ENCODE measurements at places on chromosomes 2 and 18.

- DNase-seq, result no peak
Measured at GRCh38 chr18:398935-399630, 101.4 kb downstream of the COLEC12 start.

- DNase-seq, result no peak
Measured at GRCh38 chr2:232310121-232310520, 68.4 kb upstream of the ALPP start.

DNA sequence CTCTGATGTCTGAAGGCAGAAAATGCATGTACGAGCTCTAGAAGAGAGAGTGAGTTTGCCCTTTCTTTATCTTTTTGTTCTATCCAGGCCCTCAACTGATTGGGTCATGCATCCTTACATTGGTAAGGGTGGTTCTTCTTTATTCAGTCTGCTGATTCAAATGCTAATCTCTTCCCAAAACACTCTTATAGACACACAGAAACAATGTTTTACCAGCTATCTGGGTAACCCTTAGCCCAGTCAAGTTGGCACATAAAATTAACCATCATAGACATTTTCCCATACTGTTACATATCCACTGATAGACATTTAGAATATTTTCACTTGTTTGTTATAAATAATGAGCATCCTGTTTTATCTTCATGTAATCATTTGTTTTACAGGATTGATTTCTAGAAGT is 141.2 kb downstream of the TAF4B start:
- no peak for DNase-seq

GRCh38 chr2:45809205-45809604 is 157.7 kb downstream of the PRKCE start:
- DNase-seq, result no peak

DNA sequence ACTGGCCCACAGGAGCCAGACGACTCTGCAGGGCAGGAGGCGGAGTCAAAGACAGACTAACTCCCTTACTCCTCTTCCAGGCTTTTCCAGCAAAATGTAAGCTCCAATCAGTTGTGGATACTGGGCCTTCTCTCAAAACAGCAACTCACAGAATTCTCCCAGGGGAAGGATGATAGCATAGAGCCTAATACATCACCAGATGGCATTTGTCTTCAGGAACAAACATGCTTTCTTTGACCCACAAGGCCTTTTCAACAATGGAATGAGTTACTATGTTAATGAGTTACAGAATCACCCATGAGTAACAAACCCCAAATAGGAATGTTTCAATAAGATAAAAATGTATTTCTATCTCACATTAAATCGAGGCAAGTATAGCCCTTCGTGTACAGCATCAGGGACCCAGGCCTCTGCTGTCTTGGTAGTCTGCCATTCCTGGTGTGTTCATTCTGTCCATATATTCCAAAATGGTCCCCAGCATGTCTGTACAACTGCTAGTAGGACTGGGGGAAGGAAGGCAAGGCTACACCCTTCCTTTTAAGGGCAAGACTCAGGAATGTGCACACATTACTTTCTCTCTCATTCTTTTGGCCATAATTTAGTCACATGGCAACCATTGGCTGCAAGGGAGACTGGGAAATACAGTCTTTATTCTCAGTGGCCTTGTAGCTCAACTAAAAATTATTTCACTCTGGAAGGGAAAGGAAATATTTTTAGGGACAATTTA is 76.4 kb downstream of the BOD1L2 start:
- no peak for DNase-seq

DNA sequence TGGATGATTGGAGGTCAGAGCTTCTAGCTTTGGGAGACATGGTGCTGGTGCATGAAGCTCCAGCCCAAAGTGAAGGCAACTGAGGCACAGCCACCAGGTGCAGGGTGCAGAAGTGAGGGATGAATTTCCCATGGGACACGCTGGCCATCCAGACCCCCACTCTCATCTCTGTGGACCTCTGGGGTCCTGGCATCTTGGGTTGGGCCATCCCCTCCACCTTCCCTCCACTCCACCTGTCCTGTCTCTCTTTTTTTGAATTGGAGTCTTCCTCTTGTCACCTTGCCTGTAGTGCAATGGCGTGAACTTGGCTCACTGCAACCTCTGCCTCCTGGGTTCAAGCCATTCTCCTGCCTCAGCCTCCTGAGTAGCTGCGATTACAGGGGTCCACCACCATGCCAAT is 3.4 kb downstream of the NGEF start:
- no peak for DNase-seq

DNA sequence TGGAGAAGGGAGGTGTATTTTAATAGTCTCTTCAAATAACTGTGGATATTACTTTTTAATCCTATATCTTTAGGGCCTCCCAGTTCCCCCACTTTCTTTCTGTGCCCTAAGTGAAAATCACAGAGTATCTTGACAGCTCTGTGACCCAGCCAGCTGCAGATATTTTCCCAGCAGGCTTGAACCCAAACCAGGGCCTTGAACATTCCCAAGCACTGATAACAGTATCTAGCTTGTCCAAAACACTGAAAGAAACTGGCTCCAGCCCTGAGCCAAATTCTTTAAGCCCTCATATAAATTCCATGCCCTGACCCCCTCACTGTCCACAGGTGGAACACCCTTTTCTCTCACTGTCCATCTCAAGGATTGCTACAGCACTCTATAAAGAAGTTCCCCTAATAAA is 388.1 kb upstream of the CHAC2 start:
- no peak for DNase-seq

- DNase-seq, result no peak
Measured at GRCh38 chr2:234218266-234219045, 168.0 kb downstream of the SPP2 start.

- no peak for DNase-seq
Measured at GRCh38 chr2:36523153-36523552, 74.8 kb downstream of the FEZ2 start.

DNA sequence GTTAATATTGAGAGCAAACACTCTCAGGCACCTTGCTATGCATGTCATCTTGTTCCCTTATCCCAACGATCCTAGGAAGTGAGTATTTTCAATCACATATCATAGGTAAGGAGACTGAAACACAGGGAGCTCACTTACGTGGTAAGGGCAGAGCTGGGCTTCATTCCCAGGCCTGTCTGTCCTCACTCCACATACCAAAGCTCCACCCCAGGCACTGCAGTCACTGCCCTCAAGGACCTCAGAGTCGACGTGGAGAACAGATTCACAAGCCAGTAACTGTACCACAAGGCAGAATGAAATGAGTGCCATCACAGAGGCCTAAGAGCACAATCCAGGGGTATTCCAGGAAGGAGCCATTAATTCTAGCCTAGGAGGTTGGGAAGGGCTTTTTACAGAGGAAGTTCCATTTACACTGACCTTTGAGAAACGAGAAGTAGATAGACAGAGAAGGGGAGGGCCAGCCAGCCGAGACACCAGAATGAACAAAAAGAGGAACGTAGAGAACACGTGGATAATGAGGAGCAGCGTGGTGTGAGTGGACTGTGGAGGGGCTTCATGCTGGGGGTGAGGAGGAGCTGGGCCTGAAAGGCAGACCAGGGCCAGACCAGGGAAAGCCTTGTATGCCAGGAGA is 48.6 kb downstream of the KIAA2012 start:
- DNase-seq, result no peak

- no peak for DNase-seq
Measured at GRCh38 chr2:79530443-79530842, 17.6 kb downstream of the CTNNA2 start.

DNA sequence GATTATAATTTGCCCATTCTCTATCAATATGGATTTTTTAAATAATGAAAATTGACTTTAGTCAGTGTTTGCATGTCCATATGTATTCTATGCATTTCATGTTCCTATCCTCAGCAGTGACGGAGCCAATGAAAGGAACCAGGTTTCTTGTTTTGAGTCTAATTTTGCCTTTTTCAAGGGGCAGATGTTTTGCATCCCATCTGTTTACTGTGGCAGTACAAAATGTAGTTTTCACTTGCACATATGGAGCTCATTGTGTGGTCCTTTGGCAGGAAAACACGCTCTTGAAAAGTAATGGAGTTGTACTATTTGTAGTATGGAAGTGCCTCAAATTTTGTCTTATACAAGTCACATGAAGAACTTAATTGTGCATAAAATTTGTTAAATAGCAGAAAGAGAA is 127.8 kb downstream of the AGPS start:
- DNase-seq, result no peak

GRCh38 chr2:39488450-39488849 is 51.4 kb upstream of the MAP4K3 start:
- peak; percentile 31 for DNase-seq

DNA sequence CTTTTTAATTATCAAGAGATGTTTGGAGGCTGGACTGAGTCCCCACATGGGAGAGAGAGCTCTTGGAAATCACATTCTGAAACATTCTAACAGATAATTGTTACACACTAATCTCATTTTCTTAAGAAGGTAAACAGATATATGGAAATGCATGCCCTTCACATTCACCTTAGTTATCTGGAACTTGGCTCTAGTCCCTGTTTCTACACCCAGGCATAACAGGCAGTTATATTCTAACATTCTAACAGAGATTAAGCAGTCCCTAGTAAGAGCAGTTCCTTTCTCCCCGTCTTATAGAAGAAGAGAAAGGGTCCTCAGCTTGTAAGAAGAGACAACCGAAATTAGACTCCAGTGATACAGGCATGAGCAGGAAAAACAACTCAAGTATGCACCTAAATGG is 385.4 kb downstream of the SOX11 start:
- no peak for DNase-seq

GRCh38 chr2:150167711-150168110 is 319.8 kb downstream of the RND3 start:
- no peak for DNase-seq

GRCh38 chr2:112724591-112725525 is 4.0 kb downstream of the NT5DC4 start:
- DNase-seq, result peak; percentile 55

- DNase-seq, result no peak
Measured at GRCh38 chr2:45605116-45605515, 6.0 kb downstream of the SRBD1 start.

GRCh38 chr18:67428158-67428557 is 88.4 kb downstream of the DSEL start:
- no peak for DNase-seq

DNA sequence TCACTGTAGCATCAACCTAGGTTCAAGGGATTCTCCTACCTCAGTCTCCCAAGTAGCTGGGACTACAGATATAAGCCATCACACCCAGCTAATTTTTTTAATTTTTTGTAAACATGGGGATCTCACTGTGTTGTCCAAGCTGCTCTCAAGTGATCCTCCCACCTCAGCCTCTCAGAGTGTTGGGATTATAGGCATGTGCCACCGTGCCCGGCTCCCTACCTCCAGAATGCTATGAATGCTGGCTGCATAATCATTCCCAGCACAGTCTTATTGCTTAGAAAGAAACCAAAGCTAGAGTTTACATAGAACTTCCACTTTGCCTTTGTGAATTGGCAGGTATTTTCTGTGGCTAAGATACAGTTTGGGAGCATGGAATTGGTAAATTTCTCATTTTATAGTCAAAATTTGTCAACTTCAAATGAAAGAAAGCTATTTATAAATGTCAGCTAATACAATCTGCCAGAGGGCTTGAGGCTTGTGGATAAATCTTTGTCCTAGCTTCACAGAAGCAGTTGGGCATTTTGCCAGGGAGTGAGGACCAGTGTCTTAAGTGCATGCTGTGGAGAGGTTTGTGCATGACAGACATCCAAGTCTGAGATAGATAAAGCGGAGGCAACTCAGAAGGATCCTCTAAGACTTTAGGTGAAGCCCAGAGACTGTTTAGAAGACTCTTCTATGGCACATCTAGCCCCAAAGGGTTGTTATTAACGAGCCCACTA is 175.4 kb downstream of the ANTXR1 start:
- no peak for DNase-seq

- no peak for DNase-seq
Measured at GRCh38 chr2:120865656-120866055, 130.0 kb downstream of the GLI2 start.

DNA sequence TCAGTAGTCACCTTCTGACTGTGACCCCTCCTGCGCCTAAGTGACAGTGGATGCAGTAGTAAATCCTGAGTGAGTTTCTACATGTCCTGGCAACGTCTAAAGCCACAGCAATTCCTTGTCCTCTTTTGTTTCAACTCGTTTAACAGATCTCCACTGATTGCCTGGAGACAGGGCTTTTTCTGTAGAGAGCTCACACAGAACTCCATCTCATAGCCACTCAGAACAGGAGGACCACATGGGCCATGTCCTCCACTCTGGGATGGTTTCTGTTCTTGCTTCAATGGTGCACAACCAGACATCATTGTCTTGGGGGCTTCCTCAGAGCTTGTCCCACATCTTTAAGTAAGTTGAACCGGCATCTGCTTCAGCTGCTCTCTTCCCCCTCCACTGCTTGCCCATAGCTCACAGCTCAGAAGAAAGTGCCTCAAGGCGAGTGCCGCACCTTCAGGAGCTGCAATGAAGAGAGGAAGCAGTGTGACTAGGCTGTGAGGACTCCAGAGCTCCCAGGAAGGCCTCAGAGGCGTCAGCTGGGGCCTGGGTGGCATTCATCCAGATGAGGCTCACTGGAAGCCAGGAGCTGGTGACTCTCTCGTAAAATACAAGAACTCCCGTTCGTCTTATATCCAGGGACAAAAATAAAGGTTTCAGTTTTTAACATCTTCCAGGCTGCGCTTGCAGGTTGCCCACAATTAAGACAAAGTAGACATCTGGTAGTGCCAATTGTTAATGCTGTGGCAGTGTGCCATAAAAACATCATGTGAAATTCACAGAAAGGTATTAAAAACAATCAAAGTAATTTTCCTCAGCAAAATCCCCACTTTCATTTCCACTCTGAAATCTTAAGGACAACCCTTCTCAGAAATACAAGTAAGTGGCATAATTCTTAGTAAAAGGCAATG is 37.3 kb downstream of the ST3GAL5 start:
- no peak for DNase-seq

GRCh38 chr2:15674637-15675455 is 83.2 kb downstream of the DDX1 start:
- DNase-seq, result no peak

DNA sequence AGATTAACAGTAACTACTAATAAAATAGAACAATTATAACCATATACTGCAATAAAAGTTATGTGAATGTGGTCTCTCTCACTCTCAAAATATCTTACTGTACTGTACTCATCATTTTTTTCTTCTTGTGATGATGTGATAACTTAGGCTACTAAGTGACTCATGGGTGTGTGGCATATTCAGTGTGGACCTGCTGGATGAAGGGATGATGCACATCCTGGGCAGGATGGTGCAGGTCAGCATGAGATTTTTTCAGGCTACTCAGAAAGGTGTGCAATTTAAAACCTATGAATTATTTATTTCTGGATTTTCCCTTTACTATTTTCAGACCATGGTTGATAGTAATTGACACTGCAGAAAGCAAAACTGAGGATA is 90.7 kb downstream of the NCKAP5 start:
- no peak for DNase-seq

DNA sequence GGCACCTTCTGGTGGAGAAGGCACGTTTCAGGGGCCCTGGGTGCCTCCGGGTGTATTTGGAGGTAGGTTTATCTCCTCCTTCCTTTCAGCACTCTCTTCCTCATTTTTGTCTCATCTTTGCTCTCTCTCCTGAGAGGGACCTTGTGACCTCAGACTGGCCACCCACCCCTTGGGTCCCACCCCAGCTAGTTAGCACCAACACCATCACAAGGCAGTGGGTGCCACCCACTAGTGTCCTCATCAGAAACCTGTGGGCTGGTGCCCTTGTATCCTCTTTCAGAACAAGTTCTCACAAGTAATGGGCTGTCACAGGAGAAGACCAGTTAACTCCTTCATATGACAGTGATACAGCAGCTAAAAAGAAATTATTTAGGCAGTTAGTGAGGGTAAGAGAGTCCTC is 196.4 kb downstream of the UXS1 start:
- no peak for DNase-seq

GRCh38 chr2:163626639-163627109 is 109.1 kb downstream of the FIGN start:
- DNase-seq, result no peak

- peak; percentile 65 for DNase-seq
Measured at GRCh38 chr2:8625399-8626300, 56.2 kb upstream of the ID2 start.
